ENCODE measurements at places on chromosomes 2 and 18.

DNA sequence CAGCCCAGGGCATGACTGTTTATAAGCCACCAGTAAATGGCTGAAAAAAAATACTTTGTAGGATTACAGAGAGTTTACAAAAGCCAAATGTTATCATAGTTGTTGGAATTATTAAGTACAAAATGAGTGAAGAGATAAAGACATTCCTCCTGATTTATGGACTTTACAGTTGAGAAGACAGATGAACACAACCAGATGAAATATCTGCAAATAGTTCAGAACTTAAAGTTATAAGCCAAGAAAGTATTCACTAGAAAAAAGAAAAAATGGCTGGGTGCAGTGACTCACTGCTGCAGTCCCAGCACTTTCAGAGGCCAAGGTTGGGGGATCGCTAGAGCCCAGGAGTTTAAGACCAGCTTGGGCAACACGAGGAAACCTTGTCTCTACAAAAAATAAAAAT, 11.2 kb downstream of the PMAIP1 start:
- DNase-seq, result no peak

- no peak for DNase-seq
These were observed 147.7 kb upstream of the SP5 start for GRCh38 chr2:170567429-170567828.

GRCh38 chr18:50396005-50396660, 21.3 kb downstream of the SKA1 start:
- no peak for DNase-seq

GRCh38 chr2:239804161-239805042, 220.7 kb downstream of the NDUFA10 start:
- no peak for DNase-seq

DNA sequence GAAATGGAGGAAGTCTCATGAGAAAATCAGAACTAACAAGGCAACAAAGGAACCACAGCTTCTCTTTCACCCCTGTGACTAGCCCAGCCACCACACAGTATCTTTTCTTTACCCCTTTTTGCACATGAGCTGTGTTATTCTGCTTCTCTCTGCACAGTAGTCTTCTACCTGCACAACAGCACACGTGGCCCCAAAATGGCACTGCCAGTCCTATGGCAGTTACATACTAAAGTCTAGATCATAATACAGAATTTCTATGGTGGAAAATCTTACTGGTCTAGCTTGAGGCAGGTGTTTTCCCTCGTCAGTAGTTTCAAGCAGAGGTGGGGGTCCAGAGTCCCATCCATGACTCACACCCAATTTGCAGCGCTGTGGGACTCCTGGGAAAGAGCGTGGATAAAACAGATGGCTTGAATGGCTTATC, 177.7 kb downstream of the DIS3L2 start:
- DNase-seq, result no peak

GRCh38 chr2:3535467-3535793, 16.1 kb upstream of the ADI1 start:
- DNase-seq, result no peak

- DNase-seq, result no peak
These were observed 150.0 kb upstream of the COL3A1 start for GRCh38 chr2:188824125-188824524.

GRCh38 chr2:42569116-42569711, 782 bp downstream of the MTA3 start:
- DNase-seq, result no peak

DNA sequence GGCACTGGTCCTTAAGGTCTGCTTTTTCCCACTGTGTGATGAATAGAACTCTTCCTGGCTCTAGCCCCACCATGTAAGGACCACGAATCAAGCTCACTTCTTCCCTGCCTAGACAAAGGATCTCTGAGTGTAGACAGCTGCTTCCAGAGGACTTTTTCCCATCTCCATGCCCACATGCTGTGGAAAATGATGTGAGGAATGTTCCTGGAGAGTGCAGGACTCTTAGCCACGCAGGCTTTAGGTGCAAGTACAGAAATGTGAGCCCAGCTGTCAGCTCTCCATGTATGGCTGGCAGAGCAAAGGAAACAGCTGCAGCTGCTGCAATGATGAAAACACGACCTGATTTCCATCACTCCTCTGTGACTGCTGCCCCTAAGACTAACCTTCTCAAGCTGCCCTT, 35.5 kb downstream of the NXPH2 start:
- no peak for DNase-seq

DNA sequence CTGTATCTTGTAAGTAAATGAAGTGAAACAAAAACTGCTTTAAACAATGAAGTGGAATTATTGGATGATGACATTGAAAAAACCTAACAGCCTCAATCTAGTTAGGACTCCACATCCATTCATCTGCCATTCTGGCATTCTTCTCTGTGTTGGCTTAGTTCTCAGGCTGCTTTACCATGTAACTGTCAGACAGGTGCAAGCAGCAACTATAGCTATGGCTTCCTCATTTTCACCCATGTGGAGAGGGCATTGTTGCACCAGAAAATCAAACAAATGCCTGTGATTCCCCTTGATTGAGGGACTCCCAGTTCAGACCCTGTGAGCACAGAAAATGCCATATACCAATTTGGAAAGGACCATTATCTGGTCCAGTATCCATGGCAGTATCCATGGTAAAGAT, 129.5 kb upstream of the NYAP2 start:
- no peak for DNase-seq

DNA sequence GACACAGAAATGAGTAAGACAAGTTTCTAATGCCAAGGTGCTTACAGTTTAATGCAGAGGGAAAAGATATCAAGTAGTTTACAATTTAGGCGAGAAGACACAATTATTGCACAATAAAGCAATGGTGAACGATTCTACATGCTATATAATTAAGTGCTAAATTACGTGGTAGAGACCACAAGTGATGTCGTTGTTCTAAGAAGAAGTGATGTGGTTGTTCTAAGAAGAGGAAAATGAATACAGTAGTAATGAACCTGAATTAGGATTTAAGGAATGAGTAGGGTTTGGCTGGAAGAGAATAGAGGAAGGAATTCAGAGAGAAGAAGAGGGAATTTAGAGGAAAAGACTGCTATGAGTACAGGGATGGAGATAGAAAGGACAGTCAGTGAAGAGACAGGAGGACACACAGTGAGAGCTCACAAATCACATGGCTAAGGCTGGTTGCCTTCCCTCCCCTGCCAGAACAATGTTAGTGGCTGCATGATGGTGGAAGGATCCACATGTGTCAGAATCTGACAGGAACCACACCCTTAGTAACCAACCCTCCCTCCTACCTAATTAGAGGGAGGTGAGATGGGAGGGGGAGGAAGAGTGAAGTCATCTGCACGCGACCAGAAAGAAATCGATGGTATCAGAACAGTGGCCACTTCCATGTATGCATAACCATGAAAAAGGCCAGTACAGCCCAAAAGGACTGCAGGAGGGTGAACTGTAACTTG, 44.7 kb downstream of the M1AP start:
- no peak for DNase-seq

DNA sequence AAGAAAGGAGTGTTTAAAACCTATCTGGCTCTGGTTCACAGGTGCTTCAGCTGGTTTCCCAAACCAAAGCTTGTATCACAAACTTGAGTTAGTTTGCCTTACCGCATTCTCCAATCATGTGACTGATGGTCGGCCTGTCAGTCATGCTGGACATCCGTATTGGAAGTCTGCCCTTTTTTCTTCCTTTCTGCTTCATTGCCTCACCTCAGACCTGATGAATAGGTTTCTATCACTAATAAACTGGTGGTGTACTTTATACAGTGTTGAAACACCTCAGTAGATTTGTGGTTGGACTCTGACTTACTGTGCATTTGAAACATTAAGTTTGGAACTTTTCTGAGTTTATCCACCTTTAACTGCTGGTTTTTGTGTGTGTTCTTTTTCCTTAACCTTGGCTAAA, 84.1 kb downstream of the R3HDM1 start:
- no peak for DNase-seq

DNA sequence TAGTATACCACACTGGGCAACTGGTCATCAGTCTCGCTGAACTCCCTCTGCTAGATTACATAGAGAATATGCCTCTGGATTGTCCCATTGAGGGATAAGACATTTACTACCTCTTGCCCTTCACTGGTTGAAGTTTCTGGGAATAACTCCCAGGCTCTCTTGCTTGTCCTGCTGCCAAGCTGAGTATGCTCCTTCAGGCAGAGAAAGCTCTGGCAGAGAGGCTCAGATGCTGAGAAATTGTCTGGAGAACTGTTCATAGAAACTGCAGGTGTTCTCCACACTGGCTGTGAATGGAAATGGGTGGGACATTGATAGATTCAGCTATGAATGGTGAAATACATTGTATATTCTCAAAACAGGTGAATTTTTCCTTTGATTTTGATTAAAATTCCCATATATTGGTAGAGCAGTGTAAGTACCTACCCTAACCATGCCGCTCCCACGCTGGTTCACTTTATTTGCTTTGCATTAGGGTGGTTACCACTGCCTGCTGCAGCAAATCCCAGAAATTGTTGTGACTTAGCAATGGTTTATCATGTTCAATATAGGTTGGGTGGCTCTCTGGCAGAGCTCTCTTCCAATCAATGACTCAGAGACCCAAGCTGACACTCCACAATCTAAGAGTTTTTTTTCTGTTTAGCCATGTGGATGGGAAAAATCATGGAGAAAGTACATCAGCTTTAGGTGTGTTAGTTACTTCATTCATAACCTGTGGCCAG, 36.7 kb downstream of the FAM117B start:
- no peak for DNase-seq

DNA sequence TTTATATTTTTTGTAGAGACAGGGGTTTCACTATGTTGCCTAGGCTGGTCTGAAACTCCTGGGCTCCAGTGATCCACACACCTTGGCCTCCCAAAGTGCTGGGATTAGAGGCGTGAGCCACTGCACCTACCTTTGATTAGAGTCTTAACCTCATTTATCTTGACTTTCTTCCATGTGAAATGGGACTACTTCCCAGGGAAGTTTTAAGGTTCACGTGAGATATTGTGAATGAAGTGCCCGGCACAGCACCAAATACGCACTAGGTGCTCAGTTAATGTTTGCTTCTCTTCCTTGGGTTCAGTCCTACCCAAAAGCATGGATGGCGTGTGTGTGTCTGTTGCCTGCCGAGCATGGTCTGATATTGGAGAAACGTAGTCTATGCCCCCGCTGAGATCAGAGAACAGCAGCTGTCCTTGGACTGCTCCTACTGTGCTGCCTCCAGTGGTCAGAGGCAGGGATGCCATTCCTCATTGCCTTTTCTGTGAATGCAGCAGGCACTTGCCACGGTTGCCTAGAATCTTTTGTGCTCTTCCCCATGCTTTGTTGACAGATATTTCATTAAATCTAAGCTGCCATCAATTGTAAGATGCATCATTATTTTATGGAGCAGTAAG, 12.3 kb upstream of the TFCP2L1 start:
- no peak for DNase-seq

- DNase-seq, result no peak
These were observed 14.0 kb downstream of the PXDN start for GRCh38 chr2:1730015-1730927.

DNA sequence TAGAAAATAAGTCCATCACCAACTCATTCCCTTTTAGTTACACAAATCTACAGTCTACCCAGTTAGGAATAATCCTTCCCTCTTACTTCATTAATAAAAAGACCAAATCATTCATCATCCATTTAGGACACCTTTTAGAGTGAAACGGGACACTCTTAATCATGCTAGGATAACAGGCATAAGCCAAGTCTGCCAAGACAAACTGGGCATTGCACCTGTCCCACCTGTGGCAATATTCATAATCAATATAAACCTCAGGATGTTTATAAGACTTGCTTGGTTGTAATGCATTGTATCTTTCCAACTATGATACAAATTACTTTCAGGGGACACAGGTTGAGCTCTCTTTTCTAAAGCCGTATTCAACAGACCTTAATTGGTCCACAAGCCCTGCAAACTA, 82.7 kb upstream of the SH3BP4 start:
- DNase-seq, result no peak

DNA sequence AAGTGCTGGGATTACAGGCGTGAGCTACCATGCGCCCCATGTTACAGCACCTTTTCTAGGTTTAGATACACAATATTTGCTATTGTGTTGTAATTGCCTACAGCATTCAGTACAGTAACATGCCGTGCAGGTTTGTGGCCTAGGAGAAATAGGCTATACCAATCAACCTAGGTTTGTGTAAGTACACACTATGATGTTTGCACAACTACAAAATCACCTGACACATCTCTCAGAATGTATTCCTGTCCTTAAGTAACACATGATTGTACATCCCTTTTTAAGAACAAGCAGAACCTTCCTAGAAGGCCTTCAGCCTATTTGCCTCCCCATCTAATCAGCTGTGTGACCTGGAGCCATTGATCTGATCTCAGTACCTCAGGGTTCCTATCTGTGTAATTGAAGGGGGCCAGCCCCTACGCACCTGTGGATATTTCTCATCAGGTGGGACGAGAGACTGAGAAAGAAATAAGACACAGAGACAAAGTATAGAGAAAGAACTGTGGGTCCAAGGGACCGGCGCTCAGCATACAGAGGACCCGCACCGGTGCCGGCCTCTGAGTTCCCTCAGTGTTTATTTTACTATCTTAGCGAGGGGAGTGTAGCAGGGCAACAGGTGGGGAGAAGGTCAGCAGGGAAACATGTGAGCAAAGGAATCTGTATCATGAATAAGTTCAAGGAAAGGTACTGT, 18.7 kb upstream of the TMBIM1 start:
- DNase-seq, result no peak

DNA sequence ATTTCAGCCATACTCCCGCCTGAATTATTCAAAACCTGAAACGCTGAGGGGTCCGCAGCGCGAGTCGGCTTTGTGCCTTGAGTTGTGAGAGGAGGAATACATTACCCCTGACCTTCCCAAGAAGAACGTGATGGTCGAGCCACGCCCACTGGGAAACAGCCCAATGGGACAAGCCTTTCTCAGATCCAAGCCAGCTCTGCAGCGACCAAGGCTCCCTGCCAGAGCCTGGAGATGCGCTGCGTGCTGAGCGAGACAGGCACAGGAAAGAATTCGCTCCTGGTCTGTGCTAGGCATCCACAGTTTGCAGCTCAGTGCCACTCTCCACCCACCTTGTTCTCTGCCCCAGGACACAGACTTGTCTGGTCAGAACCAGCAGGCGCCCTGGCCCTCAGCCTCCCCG, 74.1 kb upstream of the GLI2 start:
- DNase-seq, result no peak

- no peak for DNase-seq
These were observed 163.2 kb downstream of the WDPCP start for GRCh38 chr2:63425079-63425416.

DNA sequence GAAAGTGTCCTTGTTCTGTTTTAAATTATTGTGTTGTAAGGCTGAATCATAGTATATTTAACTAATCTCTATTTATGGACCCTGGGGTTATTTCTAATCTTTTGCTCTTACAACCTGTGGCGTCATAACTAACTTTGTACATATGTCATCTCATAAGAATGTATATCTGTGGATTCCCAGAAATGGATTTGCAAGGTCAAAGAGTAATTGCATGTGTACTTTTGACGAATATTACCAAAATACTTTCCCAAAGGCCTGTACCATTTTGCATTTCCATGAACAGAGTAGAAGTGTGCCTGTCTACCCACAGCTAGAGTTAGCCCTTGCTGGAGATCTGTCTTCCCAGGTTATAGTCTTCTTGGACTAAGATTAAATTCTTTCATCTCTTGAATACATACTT, 42.8 kb downstream of the SEMA4F start:
- no peak for DNase-seq

Measured in stimulated activated CD4-positive, alpha-beta T cell treated with anti-CD3 and anti-CD28 coated beads, Interleukin-15, amount 100 ng/mL, for 48 hours (primary cell).